H4 (cell line): ENCODE measurements at places on chromosomes 5 and 9. TPM values are rescaled to one million over a fixed set of nuclear protein-coding genes. Genes with fewer than 3 reads are reported as not detected.

GRCh38 chr5:115298811-115299210 is 2.4 kb upstream of the CCDC112 start:
- no peak for DNase-seq

GRCh38 chr9:119487118-119487827 is 118.0 kb upstream of the BRINP1 start:
- no peak for DNase-seq

DNA sequence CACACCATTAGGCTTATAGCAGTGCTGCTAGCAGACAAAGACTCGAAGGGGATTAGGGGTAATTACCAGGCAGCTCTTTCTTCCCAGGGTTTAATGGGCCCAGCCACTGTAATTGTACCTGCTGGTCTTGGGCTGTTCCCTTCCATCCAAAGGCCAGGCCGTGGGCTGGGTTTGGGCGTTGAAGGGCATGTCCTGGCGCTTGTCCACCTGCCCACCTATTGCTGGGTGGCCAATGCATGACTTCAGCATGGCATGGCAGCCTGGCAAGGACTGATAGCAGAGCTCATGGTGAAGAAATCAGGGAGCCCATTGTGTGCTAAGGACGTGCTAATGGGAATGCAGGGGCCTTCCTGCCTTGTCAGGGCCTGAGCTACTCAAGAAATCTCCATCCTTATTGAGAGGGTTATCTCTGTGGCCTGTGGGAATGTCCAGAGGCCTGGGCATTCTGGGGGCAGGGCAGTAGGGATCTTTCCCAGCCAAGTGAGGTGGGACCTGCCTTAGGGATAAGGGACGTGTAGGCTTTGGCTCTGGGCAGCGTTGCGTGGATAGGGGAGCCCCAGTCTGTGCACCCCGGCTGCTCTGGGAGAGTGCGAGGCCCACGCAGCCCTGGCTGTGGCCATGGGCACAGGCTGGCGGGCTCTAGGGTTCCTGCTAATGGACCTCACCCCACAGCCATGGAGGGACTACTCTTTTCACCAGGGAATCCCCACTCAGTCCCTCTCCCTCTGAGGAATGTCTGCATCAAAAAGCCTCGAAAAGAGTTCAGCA is 116.1 kb upstream of the PITX1 start:
- no peak for DNase-seq

DNA sequence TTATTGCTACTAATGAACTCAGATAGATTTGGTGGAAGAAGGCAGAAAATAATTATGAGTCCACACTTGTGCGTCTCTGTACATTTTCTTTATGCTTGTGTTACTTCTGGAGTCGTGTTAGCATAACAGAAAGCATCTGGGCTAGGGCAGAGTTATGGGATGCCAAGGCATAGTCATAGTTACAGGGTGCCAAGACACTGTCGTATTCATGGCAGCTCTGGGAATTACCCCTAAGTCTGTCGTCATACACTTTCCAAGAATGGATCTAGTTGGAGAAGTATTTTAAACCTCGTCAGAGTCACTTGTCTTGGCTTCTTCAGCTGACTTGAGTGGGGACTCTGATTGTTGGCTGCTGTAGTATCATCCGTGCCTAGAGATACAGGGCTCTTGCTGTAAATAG is 27.7 kb downstream of the CAMK4 start:
- no peak for DNase-seq

GRCh38 chr9:124218438-124218982 is 39.2 kb upstream of the NEK6 start:
- peak; percentile 60 for DNase-seq

- DNase-seq = peak; percentile 74
These were observed 318.2 kb downstream of the SLCO4C1 start for GRCh38 chr5:101977729-101978345.

GRCh38 chr9:130785053-130785452 is 50.0 kb upstream of the ABL1 start:
- no peak for DNase-seq

DNA sequence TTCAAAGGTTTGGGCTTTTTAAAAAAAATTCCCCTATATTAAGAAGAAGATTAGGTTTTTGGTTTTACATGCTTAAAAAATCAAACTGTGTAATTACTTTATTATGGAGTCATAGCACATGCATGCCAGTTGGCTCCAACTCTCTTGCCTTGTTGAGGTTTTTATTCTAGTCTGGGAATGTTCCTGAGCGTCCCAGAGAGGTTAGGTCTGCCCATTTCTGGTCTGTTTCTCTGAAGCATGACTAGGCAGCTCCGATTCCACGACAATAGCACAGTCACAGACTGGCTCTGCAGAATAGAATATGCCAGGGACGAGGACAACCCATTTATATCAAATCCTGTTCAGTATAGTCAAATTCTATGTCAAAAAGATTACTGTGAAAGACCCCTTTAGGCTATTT is 217.0 kb downstream of the PCSK5 start:
- DNase-seq = peak; percentile 27

DNA sequence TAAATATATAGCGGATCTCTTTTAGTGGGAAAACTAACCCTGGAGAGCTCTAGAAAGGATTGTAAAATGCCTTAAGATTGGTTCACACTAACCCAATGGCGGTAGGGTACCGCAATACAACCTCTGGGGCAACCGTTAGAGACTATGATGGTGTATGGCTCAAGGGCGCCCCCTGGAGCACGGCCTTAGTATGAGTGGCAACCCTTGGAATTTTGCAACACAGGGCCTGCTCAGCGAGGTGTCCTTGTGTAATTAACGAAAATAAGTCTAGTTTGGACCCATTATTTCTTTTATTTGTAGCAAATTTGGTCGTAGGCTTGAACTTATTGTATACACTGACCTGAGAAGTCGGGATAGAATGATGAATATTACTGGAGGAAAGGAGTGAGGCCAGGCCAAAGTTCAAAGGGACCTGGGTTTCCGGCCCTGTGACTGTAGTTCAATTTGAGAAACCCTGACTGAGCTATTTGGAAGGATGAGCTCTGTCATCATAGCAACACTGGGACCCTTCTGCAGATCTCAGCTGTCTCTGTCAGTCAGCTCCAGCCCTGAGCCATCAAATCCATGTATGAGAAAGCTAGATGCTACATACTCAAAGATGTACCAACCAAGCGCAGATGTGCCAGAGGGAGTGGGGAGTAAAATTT is 54.8 kb downstream of the CAMK4 start:
- DNase-seq = peak; percentile 30

- no peak for DNase-seq
These were observed 1016.8 kb upstream of the DMAC1 start for GRCh38 chr9:8816361-8816760.

DNA sequence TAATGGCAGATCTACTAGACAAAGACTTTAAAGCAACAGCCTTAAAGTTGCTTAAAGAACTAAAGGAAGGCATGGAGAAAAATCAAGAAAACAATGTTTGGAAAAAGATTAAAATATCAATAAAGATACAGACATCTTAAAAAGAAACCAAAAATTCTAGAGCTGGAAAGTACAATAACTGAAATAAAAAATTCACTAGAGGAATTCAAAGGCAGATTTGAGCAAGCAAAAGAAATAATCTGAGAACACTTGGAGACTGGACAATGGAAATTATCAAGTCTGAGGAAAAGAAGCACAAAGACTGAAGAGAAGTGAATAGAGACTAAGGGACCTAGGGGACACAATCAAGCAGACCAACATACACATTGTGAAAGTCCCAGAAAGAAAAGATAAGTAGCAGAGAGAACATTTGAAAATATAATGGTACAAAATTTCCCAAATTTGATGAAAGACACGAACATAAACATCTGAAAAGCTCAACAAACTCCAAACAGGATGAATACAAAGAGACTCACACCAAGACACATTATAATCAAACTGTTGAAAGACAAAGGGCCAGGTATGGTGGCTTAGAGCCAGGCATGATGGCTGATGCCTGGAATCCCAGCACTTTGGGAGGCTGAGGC is 26.3 kb downstream of the SIL1 start:
- no peak for DNase-seq

The AGXT2 gene
- not detected in 2 replicates for total RNA-seq

The RORB gene
- total RNA-seq = 1.6 and 3.0 TPM in 2 replicates

The GABRA6 gene
- 0.14 TPM in 1 of 2 replicates, not detected in the other for total RNA-seq

The SOHLH1 gene
- not detected in 2 replicates for total RNA-seq

The PCDHA4 gene
- total RNA-seq = 0.02 and 0.04 TPM in 2 replicates

The HAPLN1 gene
- total RNA-seq = 4.5 and 6.5 TPM in 2 replicates

The PCDHB7 gene
- 5.1 and 6.9 TPM in 2 replicates for total RNA-seq
